ENCODE measurements at places on chromosomes 12 and 14.

GRCh38 chr12:119249383-119250155 lies 70.8 kb downstream of the HSPB8 start:
- DNase-seq, result no peak

- no peak for DNase-seq
Measured at GRCh38 chr14:44945264-44945663, 16.5 kb downstream of the KLHL28 start.

- DNase-seq, result no peak
Measured at GRCh38 chr12:112815589-112816321, 24.2 kb downstream of the RPH3A start.

DNA sequence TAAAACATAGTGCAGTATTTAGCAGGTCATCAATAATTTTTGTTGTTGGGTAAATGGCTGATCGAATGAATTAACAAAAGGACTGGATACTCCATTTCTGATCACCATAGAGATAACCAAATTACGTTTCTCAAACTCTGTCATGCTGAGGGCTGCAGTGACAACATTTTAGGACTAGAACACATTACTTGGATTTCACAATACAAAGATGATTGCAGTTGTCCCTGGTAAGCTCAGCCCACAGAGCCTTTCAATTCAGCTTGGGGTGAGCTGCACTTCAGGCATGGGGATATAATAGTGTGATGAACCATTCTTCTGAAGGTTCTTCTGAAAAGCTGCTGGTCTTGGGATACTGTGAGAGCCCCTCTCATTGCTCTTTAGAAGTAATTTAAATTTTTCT lies 74.3 kb downstream of the FAR2 start:
- DNase-seq, result peak; percentile 63

GRCh38 chr12:114744285-114744684 lies 60.3 kb upstream of the TBX3 start:
- no peak for DNase-seq

DNA sequence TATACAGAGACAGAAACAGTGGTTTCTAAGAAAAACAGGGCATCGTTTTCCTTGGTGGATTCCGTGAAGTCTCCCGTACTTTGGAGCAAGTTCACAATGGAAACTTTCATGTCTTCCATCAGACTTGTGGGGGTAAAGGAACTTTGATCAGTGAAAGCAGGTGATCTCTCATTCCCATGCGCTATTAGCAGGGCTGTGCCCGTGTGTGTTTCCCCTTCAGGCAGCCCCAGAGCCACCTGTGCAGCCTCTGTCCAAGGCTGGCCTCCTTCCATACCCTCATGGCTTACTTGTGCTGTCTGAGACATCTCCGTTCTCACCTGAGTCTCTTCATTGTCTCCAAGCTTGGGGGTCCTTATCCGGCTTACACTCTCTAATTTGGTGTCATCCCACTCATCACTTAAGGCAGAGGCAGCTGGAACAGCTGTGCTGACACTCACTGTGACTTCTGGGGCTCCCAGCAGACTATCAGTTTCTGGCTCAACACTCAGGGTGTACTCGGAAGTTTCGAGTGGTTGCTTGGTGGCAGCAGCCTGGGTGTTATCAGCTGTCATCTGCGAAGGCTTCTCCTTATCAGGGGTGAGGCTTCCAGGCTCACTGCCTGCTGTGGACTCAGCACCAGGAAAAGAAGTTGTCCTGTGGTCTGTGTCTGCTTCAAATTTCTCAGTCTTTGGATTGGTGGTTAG lies 13.8 kb downstream of the ARMH4 start:
- no peak for DNase-seq

DNA sequence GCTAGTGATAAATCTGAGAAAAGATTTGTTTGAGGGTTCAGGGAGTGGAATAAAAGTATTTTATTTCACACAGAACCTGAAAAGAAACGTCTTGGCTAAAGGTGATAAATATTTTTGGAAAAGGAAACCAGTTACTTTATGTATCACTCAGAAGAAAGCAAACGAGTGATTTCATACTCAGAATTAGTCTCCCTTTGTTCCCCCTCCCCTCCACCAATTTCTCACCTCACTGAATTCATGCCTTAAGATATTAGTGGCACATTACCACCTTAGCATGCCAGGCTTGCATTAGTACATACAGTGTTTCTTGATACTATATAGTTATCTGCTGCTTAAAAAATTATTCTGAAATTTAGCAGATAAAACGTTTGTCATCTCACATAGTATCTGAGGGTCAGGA lies 28.2 kb downstream of the G2E3 start:
- no peak for DNase-seq

- DNase-seq, result no peak
Measured at GRCh38 chr14:102532204-102532658, 22.7 kb upstream of the ANKRD9 start.

- peak; percentile 46 for DNase-seq
Measured at GRCh38 chr14:28294834-28295440, 471.6 kb upstream of the FOXG1 start.

DNA sequence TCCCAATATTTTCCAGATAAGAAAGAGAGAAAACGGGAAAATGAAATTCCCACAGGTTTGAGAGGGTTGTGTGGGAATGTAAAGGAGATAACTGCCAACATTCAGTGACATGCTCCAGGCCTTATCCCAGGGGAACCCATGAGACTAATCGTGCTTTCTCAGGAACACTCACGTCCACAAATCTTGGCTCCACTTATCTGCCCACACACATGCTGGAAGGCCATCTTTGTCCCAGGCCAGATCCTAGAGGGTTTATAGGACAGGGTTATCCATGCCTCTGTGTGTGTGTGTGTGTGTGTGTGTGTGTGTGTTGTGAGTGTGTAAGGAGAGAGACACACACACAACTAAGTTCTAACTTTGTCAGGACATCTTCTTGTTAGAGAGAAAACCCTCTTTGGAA lies 182.2 kb upstream of the E2F7 start:
- DNase-seq, result no peak

DNA sequence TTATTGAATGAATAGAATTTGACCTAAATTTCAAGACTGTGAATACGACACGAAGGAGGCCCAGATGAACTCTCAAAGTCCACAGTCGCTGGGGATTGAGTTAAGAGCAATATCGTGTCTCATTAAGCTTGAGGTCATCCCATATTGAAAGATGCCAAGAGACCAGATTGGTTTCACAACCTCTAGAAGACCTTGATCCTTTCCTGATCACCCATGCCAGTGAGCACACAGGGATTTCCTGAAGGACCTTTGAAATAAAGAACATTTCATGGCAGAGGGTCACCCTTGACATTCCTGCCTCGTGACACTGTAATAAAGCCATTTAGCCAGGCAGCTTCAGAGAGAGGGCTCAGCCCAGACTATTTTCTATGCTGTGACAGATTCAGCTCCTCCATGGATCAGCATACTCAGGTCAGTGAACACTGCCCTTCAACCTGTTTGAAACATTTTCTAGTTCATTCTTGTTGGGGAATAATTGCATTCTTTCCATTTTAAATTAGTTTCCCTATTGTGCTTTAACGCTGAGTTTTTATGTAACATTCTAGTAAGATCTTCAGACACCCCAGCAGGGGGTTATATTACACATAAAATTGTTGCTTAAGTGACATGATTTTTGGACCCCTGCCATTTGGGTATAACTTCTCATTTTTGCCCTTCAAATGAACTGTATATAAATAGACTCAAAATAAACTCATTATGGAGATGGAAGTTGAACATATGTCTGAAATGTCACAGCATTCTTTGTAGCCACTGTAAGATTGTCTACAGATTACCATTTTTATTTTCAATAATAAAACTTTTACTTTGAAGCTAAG lies 213.2 kb downstream of the C12orf50 start:
- no peak for DNase-seq

GRCh38 chr12:28780096-28780495 lies 369.0 kb upstream of the FAR2 start:
- peak; percentile 45 for DNase-seq

GRCh38 chr14:89384023-89384422 lies 33.0 kb downstream of the FOXN3 start:
- DNase-seq, result no peak

DNA sequence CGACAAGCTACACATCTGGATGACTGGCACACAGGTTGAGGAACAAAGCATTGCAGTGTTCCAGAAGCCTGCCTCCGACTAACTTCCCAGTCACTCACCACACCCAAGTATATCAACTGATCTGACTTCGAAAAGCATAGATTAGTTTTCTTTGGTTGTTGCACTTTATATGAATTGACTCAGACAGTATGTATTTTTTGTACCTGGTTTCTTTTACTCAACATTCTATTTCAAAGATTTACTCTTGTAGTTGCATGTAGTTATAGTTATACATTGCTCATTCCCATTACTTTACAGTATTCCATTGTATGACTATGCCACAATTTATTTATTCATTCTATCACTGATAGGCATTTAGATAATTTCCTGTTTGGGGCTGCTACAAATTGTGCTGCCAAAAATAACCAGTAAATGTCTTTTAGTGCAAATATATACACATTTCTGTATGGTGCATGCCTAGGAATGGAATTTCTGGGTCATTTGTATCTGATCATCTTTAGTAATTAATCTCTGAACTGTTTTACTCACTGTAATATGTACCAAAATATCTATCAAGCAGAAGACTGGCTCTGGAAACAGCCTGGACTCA lies 17.8 kb downstream of the PLCZ1 start:
- DNase-seq, result no peak

DNA sequence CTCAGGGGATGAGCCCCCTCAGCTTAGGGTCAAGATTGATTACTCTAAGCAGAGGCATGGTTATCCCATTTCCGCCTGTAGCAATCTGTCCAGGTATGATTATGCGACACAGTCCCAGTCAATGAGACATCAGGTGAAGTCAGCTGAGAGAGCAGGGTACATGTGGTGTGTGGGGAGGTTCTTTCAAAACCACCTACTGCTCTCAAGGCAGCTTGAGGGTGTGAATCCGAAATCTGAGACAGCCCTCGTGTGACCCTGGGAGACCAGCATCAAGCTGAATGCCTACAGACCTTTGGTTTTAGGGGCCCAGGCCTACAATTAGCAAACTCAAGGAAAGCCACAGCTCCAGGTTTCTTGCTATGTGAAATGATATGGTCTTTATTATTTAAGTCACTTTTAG lies 275.7 kb downstream of the ITPR2 start:
- no peak for DNase-seq

DNA sequence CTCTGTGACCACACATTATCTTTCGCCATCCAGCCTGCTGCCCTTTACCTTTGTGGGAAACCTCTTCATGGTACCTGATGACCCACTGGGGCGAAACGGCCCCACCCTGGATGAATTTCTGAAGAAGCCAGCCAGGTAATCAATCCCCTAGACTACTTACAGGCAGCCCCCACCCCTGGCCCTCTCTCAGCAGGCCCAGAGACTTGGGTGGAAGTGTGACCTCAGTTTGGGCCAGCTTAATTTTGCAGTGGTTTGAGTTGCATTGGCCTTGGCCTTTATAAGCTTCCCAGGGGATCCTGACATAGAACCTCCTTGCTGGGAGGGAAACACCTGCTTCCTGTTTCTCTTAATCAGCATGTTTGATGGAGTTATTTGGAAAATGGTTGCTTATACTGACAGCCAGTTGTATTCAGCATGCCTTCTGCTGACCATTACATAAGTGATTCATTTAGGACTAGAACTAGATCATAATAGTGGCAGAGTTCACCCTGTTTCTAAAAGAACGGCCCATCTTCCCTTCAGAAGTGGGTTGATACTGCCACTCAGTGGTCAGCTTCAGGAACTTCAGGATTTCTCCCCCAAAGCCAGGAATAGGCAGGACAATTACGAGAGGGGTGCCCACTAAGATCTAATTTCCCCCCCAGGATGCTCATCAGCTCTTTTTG lies 6.1 kb downstream of the SDR39U1 start:
- peak; percentile 64 for DNase-seq

DNA sequence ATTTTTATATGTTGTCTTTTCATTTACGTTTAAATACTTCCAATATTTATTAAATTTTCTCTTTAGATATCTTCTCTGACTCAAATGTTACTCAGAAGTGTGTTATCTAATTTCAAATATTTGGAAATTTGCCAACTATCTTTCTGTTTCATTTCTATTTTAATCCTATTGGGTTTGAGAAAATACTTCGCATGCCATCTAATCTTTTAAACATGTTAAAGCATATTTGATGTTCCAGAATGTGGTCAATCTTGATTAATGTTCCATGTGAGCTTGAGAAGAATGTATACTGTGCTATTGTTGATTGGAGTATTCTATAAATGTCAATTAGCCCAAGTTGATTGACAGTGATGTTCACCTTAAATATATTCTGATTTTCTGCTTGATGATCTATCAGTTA lies 11.9 kb upstream of the DCN start:
- no peak for DNase-seq

- no peak for DNase-seq
Measured at GRCh38 chr12:57377103-57377840, 53.6 kb downstream of the R3HDM2 start.

- DNase-seq, result no peak
Measured at GRCh38 chr12:80154261-80154660, 54.9 kb downstream of the OTOGL start.

DNA sequence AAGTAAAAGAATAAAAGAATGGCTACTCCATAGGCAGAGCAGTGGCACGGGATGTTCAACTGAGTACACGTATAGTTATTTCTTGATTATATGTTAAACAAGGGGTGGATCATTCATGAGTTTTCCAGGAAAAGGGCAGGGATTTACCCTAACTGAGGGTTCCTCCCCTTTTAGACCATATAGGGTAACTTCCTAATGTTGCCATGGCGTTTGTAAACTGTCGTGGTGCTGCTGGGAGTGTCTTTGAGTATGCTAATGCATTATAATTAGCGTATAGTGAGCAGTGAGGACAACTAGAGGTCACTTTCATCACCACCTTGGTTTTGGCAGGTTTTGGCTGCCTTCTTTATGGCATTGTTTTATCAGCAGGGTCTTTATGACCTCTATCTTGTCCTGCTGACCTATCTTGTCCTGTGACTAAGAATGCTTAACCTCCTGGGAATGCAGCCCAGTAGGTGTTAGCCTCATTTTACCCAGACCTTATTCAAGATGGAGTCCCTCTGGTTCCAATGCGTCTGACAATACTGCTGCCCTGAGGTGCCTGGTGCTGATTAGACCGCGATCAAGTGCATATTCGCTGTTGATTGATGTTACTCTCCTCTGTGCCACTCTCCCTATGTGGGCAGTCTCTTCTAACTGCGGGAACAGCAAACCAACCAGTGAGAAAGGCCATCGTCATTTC lies 67.6 kb upstream of the AMN1 start:
- DNase-seq, result no peak

DNA sequence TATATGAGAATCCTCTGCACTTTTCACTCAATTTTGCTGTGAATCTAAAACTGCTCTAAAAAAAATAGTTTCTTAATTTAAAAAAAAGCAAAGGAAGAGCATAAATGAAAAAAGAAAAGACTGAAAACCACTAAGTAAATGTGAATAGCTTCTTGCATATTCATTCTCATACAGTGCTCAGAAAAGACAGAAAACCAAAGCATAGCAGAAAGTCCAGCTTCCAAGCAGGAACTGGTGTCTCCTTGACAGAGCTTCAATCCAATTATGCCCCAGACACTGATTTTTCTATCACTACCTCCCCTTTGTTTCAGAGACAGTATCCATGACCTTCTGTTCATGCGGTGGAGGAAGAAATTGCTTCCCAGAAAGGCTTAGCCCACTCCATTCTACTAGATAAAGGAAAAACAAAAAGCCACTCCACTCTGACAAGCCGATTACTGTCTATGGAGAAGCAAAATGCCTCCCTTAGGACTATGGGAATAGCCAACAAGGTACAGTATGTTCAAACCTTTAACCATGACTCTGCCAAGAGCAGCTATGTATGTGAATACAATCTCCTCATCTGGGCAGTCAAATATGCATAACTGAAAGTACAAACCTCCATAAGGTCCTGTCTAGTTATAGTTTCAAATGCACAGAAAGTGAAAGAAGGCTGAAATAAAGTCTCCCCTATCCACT lies 40.6 kb downstream of the ATF7 start:
- no peak for DNase-seq

Data from inflammatory macrophage treated with lipopolysaccharide for 1 hour (primary cell).